Stimulated activated CD4-positive, alpha-beta T cell treated with anti-CD3 and anti-CD28 coated beads, TNF-alpha, amount 100 ng/mL, for 1 hour (primary cell): ENCODE measurements at places on chromosomes 2 and 18.

- DNase-seq: no peak
Observed at GRCh38 chr18:58105888-58106260, 61.8 kb downstream of the NEDD4L start.

GRCh38 chr2:52084759-52085158 lies 1052.8 kb upstream of the NRXN1 start:
- no peak for DNase-seq

GRCh38 chr2:40364151-40364874 lies 87.6 kb downstream of the SLC8A1 start:
- no peak for DNase-seq

DNA sequence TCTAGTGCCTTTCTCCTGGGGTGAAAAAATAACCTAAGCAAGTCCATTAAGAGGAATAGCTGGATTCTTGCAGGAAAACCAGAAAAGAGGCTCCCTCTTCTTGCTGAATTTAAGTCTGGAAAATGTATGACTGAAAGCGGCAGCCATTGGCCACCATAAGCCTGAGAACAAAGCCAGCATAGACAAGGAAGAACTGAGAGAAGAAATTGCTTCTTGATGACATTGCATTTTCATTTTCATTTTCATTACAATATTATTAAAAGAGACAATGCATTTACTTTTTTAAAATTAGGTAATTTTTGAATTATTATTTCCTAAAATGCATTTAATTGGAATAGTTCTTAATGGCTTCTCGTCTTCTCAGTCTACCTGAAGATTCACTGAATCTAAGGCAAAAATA lies 1157.5 kb upstream of the ZEB2 start:
- DNase-seq: no peak

GRCh38 chr2:227782804-227783203 lies 30.8 kb upstream of the CCL20 start:
- DNase-seq: no peak

- DNase-seq: no peak
Observed at GRCh38 chr2:11319939-11320338, 24.5 kb downstream of the ROCK2 start.

DNA sequence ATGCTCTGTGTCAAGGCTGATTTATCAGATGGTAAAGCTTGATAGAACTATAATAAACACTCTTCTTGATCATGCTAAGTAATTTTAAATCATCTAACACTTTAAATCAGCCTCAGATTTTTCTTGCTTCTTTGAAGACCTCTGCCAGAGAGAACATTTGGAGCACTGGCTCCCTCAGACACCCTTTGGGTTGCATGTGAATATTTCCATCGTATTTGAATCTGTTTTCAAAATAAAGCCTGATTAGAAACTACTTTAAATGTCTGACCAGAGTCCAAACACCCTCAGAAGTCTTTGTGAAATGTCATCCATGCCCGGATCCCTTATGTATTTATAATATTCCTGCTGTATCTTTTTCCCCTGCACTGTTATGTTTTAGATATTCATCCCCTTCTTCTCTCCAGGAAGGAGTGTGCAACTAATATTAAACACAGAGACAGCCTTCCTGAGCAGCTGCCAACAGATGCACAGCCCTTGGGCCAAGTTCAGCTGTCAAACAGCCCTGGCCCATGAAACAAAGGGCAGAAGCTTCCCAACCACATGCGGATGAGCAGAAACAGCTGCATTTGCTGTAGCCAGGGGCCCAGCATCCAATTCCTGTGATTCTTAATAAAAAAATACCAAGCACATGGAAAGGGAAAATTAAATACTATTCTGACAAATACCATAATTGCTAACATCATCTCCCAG lies 46.5 kb downstream of the DPP10 start:
- DNase-seq: no peak
